Activated T-cell treated with anti-CD3 and anti-CD28 coated beads, Interleukin-2, amount 50 U/mL, for 24 hours (primary cell): ENCODE measurements at places on chromosomes 3 and 15.

DNA sequence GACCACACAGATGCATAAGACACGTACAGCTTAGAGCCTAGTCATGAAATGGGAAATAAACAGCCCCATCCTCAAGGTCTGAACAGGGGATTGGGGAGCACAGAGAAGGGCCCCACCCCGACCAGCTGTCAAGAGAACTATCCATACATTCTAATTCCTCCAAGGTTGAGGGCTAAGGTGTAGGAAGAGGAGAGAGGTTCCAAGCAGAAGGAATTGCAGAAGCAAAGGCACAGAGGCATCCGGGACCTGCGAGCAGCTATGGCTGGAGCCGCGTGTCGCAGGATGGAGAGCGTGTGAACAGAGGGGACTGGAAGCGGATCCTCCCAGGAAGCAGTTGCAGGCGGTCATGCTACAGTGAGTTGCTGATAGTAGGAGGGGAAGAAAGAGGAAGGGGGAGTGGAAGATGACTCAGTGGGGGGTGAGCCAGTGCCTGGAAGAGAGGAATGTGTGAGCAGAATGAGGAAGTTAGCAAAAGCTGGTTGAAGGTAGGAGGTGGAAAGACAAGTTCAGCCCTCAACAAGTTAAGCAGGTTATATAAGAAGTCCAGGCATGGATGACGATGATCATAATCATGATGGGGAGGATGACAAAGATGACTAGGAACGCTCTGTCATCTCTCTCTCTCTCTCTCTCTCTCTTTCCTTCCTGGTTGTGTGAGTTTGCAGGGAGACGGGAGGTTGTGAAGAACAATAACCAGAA lies 89.7 kb downstream of the LIPC start:
- no peak for DNase-seq

DNA sequence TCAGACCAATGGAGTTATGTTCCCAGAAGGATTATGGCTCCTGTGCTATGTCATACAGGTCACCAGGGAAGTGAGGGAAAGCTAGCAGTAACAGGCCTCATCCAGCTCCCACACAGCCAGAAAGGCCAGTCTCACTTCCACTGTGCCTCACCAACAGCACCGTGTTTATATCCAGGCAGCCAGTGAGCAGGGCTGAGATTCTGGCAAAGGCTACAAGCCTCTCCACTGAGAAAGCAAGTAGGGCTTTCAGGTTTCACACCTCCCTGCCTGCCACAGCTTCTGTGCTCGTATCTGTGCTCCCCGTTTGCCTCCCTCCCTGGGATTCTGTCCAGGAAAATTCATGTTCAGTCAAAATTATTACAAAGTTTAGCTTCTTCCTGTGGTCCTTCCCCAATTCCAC lies 14.9 kb upstream of the CFAP20DC start:
- no peak for DNase-seq

DNA sequence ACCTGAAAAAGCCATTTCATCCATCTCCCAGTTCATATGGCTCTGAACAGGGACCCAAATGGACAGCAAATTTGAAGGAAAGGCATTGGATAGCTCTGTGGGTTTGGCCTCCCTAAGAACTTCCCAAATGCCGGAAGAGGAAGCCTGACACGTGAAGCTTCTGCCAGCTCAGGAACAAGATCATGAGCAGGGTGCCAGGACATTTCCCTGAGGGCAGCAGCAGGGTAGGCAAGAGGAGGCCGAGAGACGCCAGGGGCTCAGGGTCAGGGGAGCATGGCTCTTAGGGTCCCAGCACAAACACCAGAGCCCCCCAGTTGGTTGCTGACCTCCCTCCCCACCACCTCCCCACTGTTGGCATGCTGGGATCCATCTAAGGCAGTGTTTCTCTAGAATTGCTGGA lies 187.5 kb downstream of the MEGF11 start:
- DNase-seq: no peak

DNA sequence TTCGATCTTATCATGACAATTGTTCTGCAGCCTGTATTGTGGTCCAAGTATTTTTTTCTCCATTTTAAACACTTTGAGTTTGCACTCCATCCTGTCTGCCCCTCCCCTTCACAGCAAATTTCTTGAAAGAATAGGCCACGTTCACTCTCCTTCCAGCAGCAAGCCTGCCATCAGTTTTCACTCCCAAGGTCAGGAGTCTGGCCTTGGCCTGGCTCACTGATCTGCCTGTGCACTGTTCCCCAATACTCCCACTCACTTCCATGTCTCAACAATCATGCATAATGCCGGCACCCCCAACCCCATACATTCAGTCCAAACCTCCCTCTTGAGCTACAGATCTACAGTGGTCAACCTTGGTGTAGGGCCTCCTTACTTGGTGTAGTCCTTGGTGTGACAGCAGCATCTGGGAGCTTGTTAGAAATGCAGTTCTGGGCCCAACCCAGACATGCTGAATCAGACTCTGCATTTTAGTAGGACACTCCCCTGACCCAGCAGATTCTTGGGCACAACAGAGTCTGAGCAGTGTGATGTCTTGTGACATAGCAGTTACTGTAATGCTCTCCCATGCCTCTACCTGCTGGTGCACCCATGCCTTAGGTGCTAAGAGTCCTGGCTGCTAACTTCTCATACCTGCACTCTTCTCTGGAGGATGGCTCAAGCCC lies 58.3 kb upstream of the XCR1 start:
- no peak for DNase-seq

DNA sequence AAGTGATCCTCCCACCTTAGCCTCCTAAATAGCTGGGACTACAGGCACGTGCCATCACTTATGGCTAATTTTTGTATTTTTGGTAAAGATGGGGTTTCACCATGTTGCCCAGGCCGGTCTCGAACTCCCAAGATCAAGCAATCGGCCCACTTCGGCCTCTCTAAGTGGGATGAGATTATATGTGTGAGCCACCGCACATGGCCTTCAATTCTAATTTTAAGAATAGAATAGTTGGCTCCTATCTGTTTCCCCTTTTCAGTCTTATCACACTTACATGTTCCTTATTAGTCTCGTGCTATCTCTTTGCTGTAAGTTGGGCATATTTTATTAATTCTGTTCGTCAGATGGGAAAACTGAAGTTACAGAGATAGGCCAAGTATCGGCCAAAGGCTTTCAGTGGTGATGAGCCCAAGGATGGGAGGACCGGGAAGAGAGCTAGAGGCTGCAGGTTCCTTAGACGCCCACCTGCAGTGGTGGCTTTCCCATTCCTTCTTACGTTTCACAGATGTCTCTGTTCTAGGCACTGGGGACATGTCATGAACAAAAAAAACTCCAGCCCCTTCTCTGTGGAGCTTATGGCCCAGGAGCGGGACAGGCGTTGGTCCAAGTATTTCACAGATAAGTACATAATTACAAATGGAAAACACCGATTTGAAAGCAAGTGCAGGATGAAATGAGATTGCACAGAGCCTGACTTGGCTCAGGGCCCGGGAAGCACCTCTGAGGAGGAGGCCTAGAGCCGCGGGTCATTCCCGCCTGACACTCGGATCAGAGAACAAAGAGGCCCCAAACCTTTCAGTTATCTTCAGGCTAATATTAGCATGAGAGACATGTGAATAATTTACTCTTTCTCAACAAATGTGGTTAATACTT lies 91.1 kb upstream of the KLF13 start:
- peak; percentile 7 for DNase-seq

- DNase-seq: no peak
Observed at GRCh38 chr3:43892526-43892925, 201.8 kb downstream of the ABHD5 start.

GRCh38 chr3:57199895-57200297 lies at the start of gene HESX1:
TSS of gene HESX1 (minus strand) at chr3:57199978. CDS start at chr3:57199918, 60 bp downstream.
- DNase-seq: no peak

DNA sequence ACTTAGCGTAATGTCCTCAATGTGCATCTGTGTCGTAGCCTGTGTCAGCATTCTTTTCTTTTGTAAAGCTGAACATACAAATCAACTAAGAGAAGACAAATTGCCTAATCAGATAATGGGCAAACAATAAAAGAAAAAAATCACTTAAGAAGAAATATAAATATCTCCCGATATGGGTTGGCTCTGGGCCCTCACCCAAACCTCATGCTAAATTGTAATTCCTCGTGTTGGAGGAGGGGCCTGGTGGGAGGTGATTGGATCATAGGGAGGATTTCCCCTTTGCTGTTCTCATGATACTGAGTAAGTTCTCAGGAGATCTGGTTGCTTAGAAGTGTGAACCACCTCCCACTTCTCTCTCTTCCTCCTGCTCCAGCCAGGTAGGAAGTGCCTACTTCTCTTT lies 285.0 kb upstream of the LYSMD4 start:
- no peak for DNase-seq

DNA sequence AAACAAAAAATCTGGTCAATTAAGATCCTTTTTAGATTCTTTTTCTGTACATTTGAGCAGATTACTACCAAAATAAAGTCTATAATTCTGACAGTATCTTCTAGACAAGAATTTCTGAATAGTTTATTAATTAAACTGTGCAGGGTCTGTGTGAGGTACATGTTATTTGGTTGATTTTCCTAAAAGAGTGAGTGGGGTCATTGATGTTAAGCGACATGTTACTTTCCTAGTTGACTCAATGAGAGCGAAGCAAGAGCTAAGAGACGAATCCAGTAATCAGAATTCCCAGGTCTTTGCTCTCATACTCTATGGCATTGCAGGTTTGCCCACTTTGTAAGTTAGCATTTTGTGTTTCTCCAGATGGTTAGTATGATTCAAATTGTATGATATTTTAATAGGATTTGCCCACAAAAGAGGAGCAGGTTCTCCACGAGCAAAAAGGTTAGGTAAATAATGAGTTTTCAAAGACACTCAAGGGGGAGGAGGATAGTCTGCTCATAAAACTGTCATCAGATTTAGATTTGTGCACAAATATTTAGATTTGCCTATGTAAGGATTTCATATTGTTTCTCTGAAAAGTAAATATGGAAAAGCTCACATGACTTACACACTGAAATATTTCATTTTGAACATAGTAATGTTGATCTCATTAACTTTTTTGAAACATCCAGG lies 217.2 kb upstream of the CGNL1 start:
- DNase-seq: no peak

DNA sequence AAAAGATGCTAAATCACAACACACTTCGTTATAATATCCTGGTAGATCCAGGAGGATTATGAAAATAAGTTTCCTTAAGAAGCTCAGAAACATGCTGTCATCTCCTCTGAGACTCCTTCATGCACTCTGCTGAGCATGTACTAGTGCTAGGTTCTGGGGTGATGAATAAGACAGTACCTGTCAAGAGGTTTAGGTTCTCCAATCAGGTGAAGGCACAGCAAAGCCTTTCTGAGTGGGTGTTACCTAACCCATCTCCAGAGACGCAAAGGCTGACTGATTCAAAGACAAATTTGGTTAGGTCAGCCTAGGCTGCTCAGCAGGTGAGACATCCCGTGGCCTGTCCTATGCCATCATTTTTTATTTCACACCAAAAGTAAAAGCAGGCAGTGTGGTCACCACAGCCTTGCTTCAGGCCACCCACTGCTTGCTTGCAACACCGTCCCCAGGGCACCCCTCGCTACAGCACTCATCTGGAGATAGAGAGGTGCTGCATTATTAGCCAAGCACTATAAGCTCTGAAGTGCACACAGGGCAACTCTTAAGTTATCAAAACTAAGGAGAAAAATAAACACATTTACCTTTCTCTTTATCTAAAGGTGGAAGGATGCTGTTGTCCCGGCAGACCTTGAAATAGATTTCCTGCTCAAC lies 117.2 kb downstream of the TJP1 start:
- DNase-seq: no peak

GRCh38 chr3:192259661-192260060 lies 467.7 kb downstream of the FGF12 start:
- DNase-seq: no peak

DNA sequence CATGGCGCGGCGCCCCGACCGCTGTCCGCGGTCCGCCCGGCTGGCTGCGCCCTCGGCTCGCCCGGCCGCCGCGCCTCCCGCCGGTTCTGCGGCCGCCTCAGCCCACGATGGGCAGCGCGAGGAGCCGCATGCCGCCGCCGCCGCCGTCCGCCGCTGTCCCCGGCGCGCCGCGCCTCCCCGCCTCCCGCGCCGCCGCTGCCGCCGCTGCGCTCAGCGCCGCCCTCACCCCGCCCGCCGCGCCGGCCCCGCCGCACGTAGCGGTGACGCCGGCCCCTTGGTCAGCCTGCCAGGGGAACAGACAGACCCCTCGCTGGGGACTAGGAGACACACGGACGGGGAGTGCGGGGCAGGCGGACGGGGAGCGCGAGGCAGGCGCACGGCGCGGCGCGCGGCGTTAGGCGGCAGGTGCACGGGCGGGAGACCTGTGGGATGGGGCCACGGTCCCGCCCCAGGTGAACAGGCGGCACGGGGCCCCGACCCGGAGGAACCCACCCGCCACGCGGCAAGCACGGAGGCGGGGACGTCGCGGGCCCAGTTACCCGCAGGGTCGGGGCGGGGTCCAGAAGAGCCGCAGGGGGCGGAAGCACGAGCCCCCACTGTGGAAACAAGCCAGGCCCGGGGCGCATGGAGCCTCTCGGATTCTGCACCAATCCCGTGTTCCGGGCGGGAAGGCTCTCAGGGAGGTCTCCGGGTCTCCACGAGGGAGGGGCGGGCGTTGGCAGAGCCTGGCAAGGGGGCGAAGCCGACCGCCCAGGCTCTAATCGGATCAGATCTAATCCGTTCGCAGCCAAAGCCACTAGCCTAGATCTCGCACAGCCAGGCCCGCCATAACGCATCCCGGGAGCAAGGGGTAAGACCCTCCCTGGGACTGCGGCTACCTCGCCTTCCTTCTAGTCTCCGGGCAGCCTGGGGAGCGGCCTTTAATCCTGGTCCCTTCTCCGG lies at the start of gene CSPG5:
CSPG5 (minus strand) TSS at position 175 of the 942 bp plus-strand sequence; CDS start at position 3, 172 bp downstream.
- DNase-seq: peak; percentile 63

GRCh38 chr15:43648649-43649429 lies at the start of gene CATSPER2:
TSS of gene CATSPER2 (minus strand) at chr15:43648844. CDS start at chr15:43648061, 783 bp downstream.
- no peak for DNase-seq

GRCh38 chr3:17554078-17554477 lies 188.4 kb downstream of the TBC1D5 start:
- no peak for DNase-seq

GRCh38 chr3:54307566-54308180 lies 185.3 kb downstream of the CACNA2D3 start:
- DNase-seq: no peak

DNA sequence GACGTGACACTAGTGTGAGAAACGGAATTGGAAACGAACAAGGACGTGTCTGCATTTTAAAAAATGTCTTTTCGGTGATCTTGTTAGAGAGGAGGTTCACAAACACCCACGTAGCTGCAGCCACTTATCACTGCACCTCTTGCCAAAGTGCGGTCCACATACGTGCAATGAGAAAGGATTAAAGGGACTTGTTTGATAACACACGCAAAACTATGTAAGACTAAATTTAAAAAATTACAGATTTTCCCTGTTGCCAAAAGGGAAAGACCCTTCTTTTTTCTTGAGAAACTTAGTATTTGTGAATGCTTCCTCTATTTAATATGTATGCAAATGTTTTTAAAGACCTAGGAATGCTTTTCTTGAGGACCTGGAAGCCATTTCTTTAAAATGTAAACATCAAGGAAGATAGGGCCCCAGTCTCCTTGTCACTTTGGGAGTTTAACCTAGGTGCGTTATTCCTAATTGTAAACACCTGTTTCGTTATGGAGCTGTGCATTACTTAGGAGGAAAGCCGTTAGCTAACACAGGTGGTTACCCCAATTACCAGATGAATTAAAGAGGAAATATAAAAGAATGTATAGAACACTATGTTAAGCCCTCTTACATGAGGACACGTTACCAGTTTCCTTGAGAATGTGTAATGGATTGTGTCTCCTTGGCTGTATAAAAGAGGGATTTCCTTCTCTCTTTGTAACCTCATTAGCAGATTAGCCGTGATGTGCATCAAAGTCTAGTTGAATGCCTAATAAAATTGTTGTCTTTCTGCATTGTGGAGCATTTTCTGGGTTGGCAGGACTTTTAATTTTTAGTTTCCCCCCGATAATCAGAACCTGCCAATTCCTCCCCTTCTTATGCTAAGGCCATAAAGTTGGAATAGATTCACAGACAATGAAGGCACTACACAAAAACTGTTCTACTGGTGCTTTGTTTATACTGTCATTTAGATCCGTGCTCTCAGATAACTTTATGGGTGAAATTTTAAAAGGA lies 1.0 kb downstream of the LEKR1 start:
- no peak for DNase-seq
